Mesenchymal stem cell (in vitro differentiated cells and primary cell): ENCODE measurements at places on chromosomes 3 and 15.

DNA sequence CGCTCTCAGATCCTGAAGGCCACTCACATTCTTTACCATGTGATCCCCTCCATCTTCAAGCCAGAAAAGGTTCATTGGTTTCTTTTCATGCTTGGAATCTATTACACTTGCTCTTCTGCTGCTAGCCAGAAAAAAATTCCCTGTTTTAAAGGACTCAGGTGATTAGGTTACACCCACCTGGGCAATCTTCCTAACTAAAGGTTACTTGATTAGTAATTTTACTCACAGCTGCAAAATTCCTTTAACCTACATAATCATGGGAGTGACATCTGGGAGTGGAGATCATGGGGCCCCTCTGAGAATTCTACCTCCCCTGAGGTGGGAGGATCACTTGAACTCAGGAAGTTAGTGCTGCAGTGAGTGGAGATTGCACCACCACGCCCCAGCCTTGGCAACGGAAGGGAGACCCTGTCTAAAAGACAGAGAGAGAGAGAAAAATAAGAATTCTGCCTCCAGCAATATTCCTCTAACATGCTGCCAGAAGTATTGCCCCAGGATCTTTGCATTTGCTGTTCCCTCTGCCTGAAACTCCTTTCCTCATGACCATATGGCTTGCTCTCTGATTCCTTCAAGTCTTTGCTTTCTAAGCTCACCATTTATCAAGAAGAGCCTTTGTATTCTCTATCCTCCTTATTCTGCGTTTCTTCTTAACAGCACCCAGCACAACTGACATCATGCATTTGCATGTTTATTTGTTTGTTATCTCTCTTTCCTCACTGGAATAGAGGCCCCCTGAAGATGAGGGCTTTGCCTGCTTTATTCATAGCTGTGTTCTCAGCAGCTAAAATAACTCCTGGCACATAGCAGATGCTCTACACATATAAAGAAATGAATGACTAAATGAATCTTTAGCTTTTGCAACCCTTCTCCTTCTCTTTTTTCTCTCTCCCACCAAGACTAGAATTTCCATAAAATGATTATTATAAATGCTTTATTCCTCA lies 68.2 kb downstream of the EDEM1 start:
- no peak overlapping the region for H3K27ac ChIP-seq
- no peak for DNase-seq
- peaks cover 3% of the 10 kb centered on the region for H3K4me1 ChIP-seq
- no peak overlapping the region for H3K4me3 ChIP-seq

- no peak overlapping the region for H3K4me3 ChIP-seq
- no peak overlapping the region for H3K27ac ChIP-seq
- H3K27me3 ChIP-seq: no peaks in the 10 kb centered on the region
- no peaks in the 10 kb centered on the region for H3K4me1 ChIP-seq
- peaks cover 82% of the 10 kb centered on the region for H3K36me3 ChIP-seq
- no peak for DNase-seq
Measured at GRCh38 chr3:53123953-53124352, 6.3 kb downstream of the RFT1 start.

GRCh38 chr3:88033079-88033478 lies 25.7 kb downstream of the CGGBP1 start:
- no peak overlapping the region for H3K4me3 ChIP-seq
- no peak for DNase-seq
- H3K27me3 ChIP-seq: no peaks in the 10 kb centered on the region
- no peak overlapping the region for H3K27ac ChIP-seq
- H3K4me1 ChIP-seq: no peaks in the 10 kb centered on the region
- H3K36me3 ChIP-seq: no peaks in the 10 kb centered on the region

DNA sequence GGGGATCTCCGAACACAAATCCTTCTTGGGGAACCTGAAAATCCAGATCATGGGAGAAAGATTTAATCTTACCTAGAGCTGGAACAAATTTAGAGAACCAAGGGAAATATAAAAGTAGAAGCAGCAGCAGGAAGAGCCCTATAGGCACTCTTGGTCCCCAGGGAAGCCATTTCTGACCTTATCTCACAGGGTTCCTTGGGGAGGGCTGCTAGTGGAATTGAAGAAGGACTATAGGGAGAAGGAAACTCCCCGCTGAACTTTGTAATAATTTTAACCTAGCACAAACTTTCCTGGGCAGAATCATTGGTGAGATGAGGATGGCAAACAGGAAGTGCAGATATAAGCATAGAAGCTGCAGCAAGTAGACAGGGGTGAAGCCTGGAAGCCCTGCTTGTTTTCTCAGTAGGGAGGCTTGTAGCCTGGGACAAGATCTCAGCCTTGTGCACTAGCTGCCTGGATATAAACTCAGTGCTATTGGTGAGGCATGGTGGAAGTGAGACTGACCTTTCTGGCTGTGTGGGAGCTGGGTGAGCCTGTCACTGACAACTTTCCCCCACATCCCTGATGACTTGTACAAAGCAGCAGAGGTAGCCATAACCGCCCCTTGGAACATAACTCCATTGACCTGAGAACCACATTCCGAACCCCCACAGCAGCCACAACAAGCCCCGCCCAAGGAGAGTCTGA lies 343.0 kb upstream of the TGFBR2 start:
- peaks cover 4% of the 10 kb centered on the region for H3K4me1 ChIP-seq
- peak; percentile 26 for DNase-seq
- no peaks in the 10 kb centered on the region for H3K36me3 ChIP-seq
- H3K27me3 ChIP-seq: no peaks in the 10 kb centered on the region

- no peak overlapping the region for H3K4me3 ChIP-seq
- H3K36me3 ChIP-seq: peaks cover 79% of the 10 kb centered on the region
- H3K27ac ChIP-seq: no peak overlapping the region
- no peaks in the 10 kb centered on the region for H3K27me3 ChIP-seq
- no peaks in the 10 kb centered on the region for H3K4me1 ChIP-seq
Measured at GRCh38 chr15:23033979-23034378, 5.4 kb downstream of the TUBGCP5 start.
